ENCODE measurements at places on chromosomes 1 and 21. TPM values are rescaled to one million over a fixed set of nuclear protein-coding genes. Genes with fewer than 3 reads are reported as not detected.

Gene NID1
- 47.6 TPM for total RNA-seq

Gene AVPR1B
- total RNA-seq: not detected

Gene PTGS2
- 0.77 TPM for total RNA-seq

Gene LIN28A
- not detected for total RNA-seq

DNA sequence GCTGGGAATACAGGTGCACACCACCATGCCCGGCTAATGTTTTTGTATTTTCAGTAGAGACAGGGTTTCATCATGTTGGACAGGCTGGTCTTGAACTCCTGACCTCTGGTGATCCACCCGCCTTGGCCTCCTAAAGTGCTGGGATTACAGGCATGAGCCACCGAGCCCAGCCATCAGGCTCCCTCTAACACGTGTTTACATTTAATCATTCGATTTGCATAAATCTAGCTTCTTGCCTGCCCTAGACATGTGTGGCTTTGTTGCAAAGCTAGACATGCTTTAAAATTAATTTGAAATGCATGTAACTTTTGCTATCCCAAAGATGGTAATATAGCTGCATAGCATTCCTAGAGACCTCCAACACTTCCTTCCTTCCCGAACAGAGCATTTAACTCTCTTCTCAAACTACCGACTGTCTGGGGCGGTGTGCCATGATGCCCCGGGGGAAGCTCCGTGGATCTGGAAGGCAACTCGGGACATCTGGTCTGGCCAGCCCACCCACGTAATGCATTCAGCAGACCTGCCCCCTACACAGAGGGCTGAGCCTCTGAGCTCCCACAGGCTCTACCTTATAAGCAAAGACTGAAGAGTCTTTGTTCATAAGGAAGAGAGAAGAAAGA lies 34.6 kb upstream of the NID1 start:
- no peak for DNase-seq

DNA sequence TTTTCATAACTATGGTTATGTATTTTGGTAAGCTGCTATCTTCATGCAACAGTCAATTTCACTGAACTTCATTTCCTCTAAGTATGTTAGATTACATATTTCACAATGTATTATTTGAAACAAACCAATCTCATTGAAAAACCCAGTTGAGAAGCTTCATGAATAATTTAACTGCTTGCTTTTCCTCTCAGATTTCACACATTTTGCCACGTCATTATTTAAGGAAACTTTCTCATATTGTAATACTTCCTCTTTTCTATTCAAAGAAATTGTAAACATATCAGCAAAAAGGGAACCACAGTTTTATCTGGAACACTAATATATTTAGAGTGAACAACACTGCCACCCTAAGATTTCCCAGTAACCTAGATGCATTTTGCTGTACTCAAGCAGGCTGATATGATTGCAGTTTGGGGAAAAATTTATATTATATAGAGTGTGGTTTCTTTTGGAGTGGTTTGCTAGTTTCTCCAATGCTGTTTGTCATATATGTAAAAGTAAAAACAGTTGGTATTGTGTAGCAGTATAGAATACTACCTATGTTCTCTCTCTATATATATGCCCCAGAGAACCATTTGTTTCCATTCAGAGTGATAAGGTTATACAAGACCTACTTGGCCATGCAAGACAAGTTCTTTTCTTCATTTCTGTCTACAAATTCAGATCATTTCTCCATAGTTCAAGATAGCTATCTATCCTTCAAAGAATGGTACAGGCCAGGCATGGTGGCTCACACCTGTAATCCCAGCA lies 28.4 kb upstream of the AHCTF1 start:
- no peak for DNase-seq

DNA sequence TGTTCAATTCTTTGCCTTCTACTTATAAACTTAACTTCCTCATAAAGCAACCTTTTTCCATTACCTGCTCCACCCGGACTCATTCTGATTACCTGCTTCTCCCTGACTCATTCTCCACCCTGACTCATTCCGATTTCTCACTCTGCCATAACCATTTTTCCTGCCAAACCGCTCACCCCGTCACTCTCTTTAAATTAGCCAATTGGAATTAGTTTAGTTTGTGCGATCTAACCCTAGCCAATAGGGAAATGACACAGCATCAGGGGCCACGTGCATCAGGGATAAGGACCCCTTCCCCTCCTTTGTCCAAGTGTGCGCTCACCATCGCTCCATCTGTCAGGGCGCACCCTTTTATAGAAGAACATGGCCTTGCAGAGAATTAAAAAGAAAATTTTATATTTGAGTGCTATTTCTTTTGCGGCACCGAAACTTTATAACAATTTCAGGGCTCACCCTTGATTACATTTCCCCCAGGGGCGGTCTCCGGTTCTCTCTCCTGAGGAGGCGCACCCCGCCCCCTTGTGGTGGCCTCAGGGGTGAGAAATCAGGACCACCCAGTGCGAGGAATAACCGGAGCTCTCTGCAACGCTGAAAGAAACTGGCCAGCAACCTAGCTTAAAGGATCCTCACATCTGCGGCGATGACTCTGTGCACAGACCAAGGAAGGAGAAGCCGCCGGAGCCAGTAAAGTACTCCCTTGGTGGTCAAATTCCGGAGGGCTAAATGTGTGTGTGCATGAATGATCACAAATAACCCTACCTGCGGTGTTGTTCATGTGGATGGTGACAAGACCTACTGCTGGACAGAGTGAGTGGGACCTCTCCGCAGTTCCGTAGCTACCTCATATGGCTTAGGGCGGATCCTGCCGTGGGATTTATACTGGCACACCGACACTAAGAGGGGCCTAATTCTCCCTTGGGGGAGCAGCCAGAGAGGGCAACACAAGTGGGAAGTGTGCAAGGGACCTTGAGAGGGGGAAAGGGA lies 30.3 kb upstream of the CBR3 start:
- DNase-seq: peak; percentile 70

GRCh38 chr1:26278303-26278702 lies 1.6 kb upstream of the SH3BGRL3 start:
- peak; percentile 67 for DNase-seq

GRCh38 chr1:6497215-6497866 lies 5.9 kb upstream of the PLEKHG5 start:
- peak; percentile 82 for DNase-seq

DNA sequence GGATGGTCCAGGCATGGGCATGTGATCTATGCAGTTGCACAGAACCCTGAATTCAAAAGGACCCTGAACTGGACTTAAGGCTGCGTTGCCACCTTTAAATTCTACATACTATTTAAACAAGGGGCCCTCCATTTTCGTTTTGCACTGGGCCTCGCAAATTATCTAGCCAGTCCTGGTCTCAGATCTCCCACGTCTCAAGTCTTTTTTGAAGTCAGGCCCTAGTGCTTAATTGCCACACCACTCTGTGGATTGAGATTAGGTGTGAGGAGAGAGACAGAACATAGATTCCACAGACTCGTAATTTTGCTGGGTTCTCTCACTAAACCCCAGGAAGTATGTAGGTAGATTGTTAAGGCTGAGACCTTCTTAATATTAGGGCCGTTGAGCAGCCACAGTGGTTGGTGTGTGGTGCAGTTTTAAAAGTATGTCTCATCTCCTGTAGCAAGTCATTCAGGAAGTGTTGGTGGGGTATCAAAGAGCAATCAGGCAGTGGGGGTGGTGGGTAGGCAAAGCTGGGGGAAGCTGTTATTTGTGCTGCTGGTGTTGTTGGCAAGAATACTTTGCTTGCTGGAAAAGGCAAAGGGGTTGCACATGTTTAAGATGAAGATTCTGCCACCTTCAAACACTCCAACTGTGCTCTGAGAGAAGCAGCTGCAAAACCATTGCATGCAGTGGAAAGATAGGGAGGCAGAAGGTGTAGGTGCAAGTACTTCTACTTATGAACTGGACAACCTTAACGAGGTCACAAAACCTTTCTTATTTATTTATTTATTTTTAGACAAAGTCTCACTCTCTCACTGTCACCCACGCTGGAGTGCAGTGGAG lies 11.2 kb downstream of the CD84 start:
- DNase-seq: no peak

DNA sequence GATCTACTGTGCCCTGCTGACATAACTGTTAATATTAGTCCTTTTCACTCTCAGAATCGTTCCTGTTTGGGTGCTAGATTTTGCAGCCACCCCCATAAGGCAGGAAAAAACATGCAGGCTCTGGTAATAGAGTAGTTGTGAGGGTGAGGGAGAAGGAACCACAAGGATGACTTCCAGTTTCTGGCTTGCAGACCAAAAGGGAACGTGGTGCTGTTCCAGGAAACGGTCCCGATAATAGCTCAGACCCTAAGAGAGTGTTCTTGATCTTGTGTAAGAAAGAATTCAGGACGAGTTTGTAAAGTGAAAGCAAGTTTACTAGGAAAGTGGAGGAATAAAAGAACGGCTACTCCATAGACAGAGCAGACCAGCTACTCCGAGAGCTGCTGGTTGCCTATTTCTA lies 50.7 kb upstream of the RHOU start:
- DNase-seq: no peak

- no peak for DNase-seq
Measured at GRCh38 chr1:12339811-12340543, 110.1 kb downstream of the VPS13D start.
